HFFc6 (cell line): ENCODE measurements at places on chromosomes 12 and 14. TPM values are rescaled to one million over a fixed set of nuclear protein-coding genes. Genes with fewer than 3 reads are reported as not detected.

DTX1 gene
- not detected in 3 replicates for total RNA-seq

RAB5B gene
- total RNA-seq: 102 to 108 TPM (median 107 TPM) in 3 replicates

ASCL1 gene
- total RNA-seq: not detected in 3 replicates

NRXN3 gene
- total RNA-seq: 0.26 TPM in 1 of 2 replicates, not detected in the other

PLEKHD1 gene
- total RNA-seq: 0.06 TPM in 1 of 2 replicates, not detected in the other

DCTN2 gene
- total RNA-seq: 108 to 115 TPM (median 113 TPM) in 3 replicates

KTN1 gene
- total RNA-seq: 140 to 170 TPM (median 155 TPM) in 3 replicates

DNA sequence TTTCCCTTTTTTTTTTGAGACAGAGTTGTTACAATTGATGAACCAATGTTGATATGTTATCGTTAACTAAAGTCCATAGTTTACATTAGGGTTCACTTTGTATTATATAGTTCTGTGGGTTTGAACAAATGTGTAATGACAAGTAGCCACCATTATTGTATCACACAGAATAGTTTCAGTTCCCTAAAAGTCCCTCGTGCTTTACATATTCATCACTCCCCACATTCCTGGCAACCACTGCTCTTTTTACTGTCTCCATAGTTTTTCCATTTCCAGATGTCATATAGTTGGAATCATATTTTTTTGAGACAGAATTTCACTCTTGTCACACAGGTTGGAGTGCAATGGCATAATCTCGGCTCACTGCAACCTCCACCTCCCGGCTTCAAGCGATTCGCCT is 12.5 kb downstream of the HSD17B6 start:
- DNase-seq: no peak
- H3K27me3 ChIP-seq: peaks cover 9% of the 10 kb centered on the region
- H3K36me3 ChIP-seq: no peaks in the 10 kb centered on the region
- H3K4me1 ChIP-seq: no peaks in the 10 kb centered on the region
- H3K4me3 ChIP-seq: no peak overlapping the region

DNA sequence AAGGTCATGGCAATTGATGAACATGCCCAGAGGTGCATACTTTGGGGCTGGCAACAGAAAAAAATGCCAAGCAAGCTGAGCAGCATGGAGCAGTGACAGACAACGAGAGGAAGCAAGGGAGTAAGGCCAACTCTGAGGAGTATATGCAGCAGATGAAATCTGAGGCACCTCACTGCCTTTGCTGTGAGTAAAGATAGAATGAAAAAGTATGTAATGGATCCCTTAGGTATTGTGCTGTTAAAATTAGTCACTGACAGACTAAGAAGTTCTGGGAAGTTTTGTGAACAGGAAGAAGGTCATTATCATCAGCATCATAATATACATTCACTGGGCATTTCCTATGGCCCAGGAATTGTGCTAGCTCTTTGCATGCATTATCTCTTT is 269.9 kb downstream of the DUSP6 start:
- peaks cover 22% of the 10 kb centered on the region for H3K4me1 ChIP-seq
- no peaks in the 10 kb centered on the region for H3K36me3 ChIP-seq

- no peaks in the 10 kb centered on the region for H3K4me1 ChIP-seq
- no peak overlapping the region for H3K4me3 ChIP-seq
- DNase-seq: no peak
- no peaks in the 10 kb centered on the region for H3K36me3 ChIP-seq
Observed at GRCh38 chr12:107469011-107469410, 216.6 kb upstream of the PWP1 start.

GRCh38 chr12:30448038-30448437 is 247.6 kb downstream of the IPO8 start:
- no peaks in the 10 kb centered on the region; the same call in 1 of the 2 replicates for H3K27me3 ChIP-seq
- no peak overlapping the region for H3K27ac ChIP-seq
- DNase-seq: no peak
- peaks cover 6% of the 10 kb centered on the region; the same call in 1 of the 2 replicates for H3K36me3 ChIP-seq

DNA sequence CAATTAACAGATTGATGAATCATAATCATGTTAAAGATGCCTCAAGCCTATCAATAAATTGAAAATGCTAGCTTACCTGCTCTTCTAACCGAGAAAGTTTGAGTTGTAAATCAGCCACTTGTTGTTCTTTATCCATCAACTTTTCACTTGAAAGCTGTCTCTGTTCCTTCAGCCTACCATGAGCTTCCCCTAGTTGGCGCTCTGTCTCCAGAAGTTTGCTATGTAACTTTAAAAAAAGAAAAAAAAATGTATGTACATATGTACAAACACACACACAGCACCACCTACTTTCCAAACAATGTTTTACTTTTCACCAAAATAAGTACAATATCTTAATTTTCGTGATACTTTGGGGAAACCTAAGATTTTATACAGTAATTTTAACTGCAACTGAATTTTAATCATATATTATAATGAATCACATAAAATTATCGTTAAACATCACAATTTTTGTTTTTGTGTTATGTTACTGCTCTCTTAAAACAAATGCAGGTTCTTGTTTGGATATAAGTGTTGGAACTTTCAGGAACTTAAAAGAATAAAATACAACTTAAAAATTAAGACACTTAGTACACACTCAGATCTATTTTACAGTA is 101.2 kb downstream of the EEA1 start:
- H3K36me3 ChIP-seq: peaks cover 11% of the 10 kb centered on the region
- no peak overlapping the region for H3K27ac ChIP-seq
- no peaks in the 10 kb centered on the region; the same call in 1 of the 2 replicates for H3K27me3 ChIP-seq
- no peaks in the 10 kb centered on the region for H3K4me1 ChIP-seq
- peak; percentile 38 for DNase-seq

- peak overlapping the region; percentile 98 for H3K4me3 ChIP-seq
- H3K36me3 ChIP-seq: peaks cover 13% of the 10 kb centered on the region
- H3K4me1 ChIP-seq: peaks cover 45% of the 10 kb centered on the region
- peaks cover 7% of the 10 kb centered on the region for H3K27me3 ChIP-seq
- H3K27ac ChIP-seq: peak overlapping the region; percentile 40
Observed at GRCh38 chr14:24147761-24148428, 597 bp downstream of the RNF31 start.

DNA sequence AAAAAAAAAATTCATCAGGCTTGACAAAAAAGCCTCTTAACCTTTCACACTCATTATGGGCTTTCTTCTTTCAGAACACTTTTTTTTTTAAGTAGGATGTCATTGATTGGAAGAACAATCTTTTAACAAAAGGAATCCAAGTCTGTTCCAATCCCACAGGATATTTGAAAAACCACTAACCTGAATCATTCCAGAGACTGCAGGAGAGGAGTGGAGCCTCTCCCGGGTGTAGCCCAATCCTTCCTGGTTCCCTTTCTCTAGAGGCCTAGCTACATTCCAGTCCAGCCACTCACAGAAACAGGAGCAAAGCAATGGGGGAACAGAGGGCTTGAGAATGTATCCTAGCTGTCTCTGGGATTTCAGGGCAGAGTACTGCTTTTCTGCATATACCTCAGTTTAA is 4.3 kb downstream of the MFAP5 start:
- H3K36me3 ChIP-seq: peaks cover 5% of the 10 kb centered on the region; the same call in 1 of the 2 replicates
- H3K27me3 ChIP-seq: no peaks in the 10 kb centered on the region; the same call in none of the 2 replicates
- peaks cover 9% of the 10 kb centered on the region for H3K4me1 ChIP-seq
- DNase-seq: peak; percentile 68
- H3K4me3 ChIP-seq: peak overlapping the region; percentile 55; the same call in 1 of the 2 replicates

GRCh38 chr14:71321574-71322315 is 414.5 kb downstream of the PCNX1 start:
- H3K4me3 ChIP-seq: peak overlapping the region; percentile 96
- H3K27ac ChIP-seq: peak overlapping the region; percentile 93
- peaks cover 57% of the 10 kb centered on the region for H3K4me1 ChIP-seq
- H3K27me3 ChIP-seq: no peaks in the 10 kb centered on the region
- peaks cover 26% of the 10 kb centered on the region for H3K36me3 ChIP-seq
- DNase-seq: peak; percentile 55

DNA sequence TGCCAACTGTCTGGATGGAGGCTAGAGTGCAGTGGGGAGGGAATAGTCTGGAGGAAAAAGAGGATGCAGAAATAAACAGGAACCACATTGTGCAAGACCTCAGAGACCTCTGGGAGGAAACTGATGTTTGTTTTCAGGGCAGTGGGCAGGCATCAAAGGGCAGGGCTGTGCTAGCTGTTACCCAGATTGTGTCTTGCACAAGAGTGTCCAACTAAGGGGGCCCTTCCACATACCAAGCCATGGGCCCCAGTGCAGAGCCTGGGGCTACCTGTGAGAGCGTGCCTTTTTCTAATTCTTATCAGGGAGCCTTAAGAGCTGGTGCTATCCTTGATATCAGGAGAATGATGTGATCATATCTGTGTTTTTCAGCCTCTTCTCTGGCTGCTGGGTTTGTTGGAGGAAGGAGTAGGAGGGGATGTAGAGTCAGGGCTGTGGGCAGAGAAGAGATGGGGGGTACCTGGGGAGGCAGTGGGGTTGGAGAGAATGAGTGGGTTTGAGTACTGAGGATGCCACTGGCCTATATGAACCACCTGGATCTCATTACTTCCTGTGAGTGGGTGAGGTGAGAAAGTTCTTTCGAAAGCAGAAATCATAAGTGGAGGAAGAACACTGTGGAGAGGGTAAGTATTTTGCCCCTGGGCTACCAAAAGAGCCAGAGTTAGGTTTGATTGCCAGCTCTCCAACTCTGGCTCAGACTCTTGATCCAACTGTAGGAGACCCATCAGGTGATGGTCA is 259.2 kb upstream of the CRY1 start:
- no peaks in the 10 kb centered on the region for H3K36me3 ChIP-seq
- no peak for DNase-seq
- H3K4me3 ChIP-seq: no peak overlapping the region
- peaks cover 3% of the 10 kb centered on the region for H3K27me3 ChIP-seq
- H3K4me1 ChIP-seq: peaks cover 6% of the 10 kb centered on the region

- peak; percentile 85 for DNase-seq
- H3K36me3 ChIP-seq: no peaks in the 10 kb centered on the region
- H3K27me3 ChIP-seq: peaks cover 20% of the 10 kb centered on the region
- peaks cover 15% of the 10 kb centered on the region for H3K4me1 ChIP-seq
Observed at GRCh38 chr12:98439981-98440581, 75.3 kb upstream of the TMPO start.

GRCh38 chr12:42091769-42092168 is 52.9 kb downstream of the GXYLT1 start:
- peak overlapping the region; percentile 50 for H3K27ac ChIP-seq
- no peak for DNase-seq
- H3K36me3 ChIP-seq: peaks cover 6% of the 10 kb centered on the region
- H3K4me1 ChIP-seq: peaks cover 50% of the 10 kb centered on the region

GRCh38 chr14:33475623-33476022 is 475.3 kb downstream of the EGLN3 start:
- H3K4me1 ChIP-seq: no peaks in the 10 kb centered on the region
- no peak overlapping the region for H3K27ac ChIP-seq
- no peak overlapping the region for H3K4me3 ChIP-seq

DNA sequence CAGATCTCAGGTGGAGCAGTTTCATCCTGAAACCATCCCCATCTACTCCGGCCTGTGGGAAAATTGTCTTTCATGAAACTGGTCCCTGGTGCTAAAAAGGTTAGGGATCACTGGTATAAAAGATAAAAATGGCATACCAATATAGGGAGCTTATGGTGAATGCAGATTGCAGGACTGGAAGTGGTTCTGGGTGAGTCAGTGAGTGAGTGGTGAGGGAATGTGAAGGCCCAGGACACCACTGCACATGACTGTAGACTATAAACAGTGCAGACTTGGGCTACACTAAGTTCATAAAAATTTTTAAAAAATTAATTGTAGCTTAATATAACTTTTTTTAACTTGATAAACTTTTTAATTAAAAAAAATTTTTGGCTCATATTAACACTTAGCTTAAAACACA is 67.0 kb upstream of the RD3L start:
- DNase-seq: no peak
- peaks cover 7% of the 10 kb centered on the region; the same call in 1 of the 2 replicates for H3K27me3 ChIP-seq
- H3K4me1 ChIP-seq: no peaks in the 10 kb centered on the region
- H3K36me3 ChIP-seq: no peaks in the 10 kb centered on the region
- H3K27ac ChIP-seq: no peak overlapping the region
- no peak overlapping the region for H3K4me3 ChIP-seq

- no peak overlapping the region for H3K27ac ChIP-seq
- H3K36me3 ChIP-seq: peaks cover 8% of the 10 kb centered on the region; the same call in 1 of the 2 replicates
- H3K4me3 ChIP-seq: no peak overlapping the region
- no peaks in the 10 kb centered on the region for H3K4me1 ChIP-seq
- no peak for DNase-seq
Observed at GRCh38 chr12:131454418-131455217, 256.3 kb upstream of the SFSWAP start.

GRCh38 chr14:54172562-54172961 is 215.9 kb upstream of the BMP4 start:
- H3K4me3 ChIP-seq: no peak overlapping the region
- no peak for DNase-seq
- no peaks in the 10 kb centered on the region for H3K27me3 ChIP-seq
- no peaks in the 10 kb centered on the region for H3K36me3 ChIP-seq
- no peak overlapping the region for H3K27ac ChIP-seq

GRCh38 chr12:87216436-87216835 is 812.8 kb downstream of the C12orf50 start:
- H3K4me1 ChIP-seq: no peaks in the 10 kb centered on the region
- no peaks in the 10 kb centered on the region for H3K36me3 ChIP-seq
- H3K4me3 ChIP-seq: no peak overlapping the region
- no peaks in the 10 kb centered on the region for H3K27me3 ChIP-seq
- H3K27ac ChIP-seq: no peak overlapping the region

DNA sequence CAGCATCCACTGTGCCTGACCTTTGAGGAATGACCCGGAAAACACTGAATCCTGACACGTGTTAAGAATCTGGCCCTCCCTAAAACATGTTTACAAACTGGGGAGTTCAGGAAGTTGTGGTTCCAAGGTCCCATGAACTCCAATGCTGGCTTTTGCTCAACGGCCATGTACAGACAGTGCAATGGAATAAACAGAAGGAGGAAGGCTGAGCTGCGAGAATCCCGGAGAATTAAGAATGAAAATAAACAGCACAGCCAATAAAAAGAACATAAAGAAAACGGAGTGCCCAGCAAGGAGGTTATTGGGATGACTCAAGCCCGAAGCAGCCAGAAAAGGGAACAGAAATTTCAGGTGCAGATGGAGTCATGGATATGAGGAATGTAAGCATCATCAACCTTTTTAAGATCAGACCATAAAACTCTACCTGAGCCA is 32.3 kb downstream of the BCL11B start:
- H3K27ac ChIP-seq: no peak overlapping the region
- H3K4me1 ChIP-seq: no peaks in the 10 kb centered on the region
- H3K36me3 ChIP-seq: peaks cover 13% of the 10 kb centered on the region; the same call in 1 of the 2 replicates
- DNase-seq: no peak
